Activated CD4-positive, alpha-beta T cell treated with anti-CD3 and anti-CD28 coated beads, Interleukin-2, amount 50 U/mL, for 16 hours (primary cell): ENCODE measurements at places on chromosomes 12 and 14.

DNA sequence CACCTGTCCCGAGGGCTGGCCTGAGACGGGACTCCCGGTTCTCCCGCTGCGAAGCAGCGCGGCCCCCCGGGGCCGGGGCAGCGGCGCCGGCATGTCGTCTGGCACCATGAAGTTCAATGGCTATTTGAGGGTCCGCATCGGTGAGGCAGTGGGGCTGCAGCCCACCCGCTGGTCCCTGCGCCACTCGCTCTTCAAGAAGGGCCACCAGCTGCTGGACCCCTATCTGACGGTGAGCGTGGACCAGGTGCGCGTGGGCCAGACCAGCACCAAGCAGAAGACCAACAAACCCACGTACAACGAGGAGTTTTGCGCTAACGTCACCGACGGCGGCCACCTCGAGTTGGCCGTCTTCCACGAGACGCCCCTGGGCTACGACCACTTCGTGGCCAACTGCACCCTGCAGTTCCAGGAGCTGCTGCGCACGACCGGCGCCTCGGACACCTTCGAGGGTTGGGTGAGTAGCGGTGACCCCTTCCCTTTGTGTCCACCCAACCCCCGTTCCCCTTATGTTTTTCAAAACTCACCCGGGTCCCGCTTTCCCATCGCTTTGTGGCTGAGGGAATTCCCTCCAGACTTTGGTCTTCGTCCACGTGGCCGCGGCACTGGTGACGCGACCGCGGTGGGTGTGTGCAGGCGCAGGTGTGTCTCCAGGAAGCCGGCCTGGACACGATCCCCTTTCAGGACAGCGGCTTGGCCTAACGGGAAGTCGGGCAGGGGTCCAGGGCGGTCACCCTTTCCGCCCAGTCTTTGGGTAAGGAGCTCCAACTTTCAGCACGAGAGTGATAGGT lies 826 bp downstream of the PRKCH start:
- no peak for DNase-seq

GRCh38 chr12:76755829-76756379 lies 8.0 kb upstream of the ZDHHC17 start:
- DNase-seq = no peak

- no peak for DNase-seq
Measured at GRCh38 chr14:58701604-58702003, 63.8 kb downstream of the DACT1 start.

DNA sequence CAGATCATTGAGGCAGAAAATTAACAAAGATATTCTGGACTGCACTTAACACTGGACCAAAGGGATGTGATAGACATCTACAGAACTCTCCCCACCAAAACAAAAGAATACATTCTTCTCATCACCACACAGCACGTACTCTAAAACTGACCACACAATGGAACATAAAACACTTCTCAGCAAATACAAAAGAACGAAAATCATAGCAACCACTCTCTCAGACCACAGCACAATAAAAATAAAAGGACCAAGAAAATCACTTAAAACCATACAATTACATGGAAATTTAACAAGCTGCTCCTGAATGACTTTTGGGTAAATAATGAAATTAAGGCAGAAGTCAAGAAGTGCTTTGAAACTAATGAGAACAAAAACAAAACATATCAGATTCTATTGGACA lies 254.0 kb upstream of the STXBP6 start:
- DNase-seq = no peak

- no peak for DNase-seq
Measured at GRCh38 chr14:54781961-54782750, 120.5 kb downstream of the GCH1 start.

DNA sequence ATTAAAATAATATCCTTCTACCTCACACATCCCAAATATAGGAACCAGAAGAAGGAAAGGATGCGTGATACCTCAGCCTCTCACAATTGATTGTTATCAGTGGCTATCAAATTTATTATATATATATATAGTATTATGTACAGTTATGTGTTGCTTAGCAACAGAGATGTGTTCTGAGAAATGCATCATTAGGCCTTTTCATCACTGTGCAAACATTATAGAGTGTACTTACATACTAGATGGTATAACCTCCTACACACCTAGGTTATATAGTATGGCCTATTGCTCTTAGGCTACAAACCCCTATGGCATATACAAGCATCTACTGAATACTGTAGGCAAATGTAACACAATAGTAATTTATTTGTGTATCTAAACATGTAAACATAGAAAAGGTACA lies 34.0 kb downstream of the PYM1 start:
- no peak for DNase-seq

- no peak for DNase-seq
Measured at GRCh38 chr14:74591899-74592298, 20.1 kb downstream of the LTBP2 start.

GRCh38 chr12:88509851-88510250 lies 70.4 kb downstream of the KITLG start:
- no peak for DNase-seq

GRCh38 chr12:14655284-14655683 lies 41.1 kb downstream of the GUCY2C start:
- DNase-seq = no peak
